NCI-H1105 treated with DMSO at 0.1 percent for 48 hours (cell line): ENCODE measurements at places on chromosomes 12 and 14.

DNA sequence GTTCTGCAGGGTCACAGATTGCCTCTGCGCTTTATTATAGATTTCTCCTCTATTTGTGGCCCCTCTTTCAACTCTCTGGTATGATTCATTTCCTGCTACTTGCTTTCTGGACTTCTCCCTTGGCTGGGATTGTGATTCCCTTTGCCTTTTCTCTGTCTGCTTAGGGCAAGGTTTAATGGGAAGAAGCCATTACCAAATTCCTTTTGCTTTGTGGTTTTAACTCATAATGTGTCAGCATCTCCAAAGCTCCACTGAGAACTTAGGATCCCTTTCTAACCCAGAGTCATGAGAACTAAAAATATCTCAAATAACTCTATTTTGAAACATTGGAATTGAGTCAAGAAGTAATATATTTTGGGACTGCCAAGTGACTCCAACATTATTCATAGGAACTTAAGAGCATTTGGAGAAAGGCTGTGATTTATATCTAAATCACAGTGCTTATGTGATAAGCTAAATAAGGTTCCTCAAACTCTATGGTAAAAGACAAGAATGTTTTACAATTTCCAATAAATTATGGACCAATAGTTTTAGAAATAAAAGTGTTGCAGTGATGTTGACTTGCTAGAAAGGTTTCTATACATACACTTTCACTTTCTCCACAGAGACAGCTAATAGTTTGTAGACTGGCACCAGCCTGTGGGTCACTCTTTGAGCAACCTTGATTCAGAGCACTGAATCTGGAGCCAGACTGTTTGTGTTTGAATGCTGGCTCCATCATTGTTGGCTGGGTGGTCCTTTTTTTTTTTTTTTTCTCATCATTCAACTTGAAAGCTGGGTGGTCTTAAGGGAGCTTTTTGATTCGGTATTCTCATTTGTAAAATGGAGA, 93.9 kb downstream of the DACT1 start:
- no peak for DNase-seq

DNA sequence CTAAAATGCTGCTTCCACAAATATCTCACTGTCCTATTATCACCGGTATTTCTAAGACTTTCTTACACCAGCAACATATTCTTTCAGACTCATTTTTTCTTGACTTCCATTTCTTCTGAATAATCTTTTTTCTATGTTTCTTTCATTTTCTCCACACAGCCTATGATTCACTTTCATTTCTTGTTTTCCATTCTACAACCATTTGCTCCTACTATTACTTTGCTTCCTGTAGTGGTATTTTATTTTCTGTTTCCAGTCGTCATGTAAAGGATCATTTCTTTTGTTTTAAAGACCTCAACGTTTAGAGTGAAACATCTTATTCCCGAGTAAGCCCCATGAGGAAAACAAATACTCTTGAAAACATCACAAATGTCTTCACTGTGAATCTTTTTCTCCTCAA, 182.2 kb upstream of the MDGA2 start:
- no peak for DNase-seq

DNA sequence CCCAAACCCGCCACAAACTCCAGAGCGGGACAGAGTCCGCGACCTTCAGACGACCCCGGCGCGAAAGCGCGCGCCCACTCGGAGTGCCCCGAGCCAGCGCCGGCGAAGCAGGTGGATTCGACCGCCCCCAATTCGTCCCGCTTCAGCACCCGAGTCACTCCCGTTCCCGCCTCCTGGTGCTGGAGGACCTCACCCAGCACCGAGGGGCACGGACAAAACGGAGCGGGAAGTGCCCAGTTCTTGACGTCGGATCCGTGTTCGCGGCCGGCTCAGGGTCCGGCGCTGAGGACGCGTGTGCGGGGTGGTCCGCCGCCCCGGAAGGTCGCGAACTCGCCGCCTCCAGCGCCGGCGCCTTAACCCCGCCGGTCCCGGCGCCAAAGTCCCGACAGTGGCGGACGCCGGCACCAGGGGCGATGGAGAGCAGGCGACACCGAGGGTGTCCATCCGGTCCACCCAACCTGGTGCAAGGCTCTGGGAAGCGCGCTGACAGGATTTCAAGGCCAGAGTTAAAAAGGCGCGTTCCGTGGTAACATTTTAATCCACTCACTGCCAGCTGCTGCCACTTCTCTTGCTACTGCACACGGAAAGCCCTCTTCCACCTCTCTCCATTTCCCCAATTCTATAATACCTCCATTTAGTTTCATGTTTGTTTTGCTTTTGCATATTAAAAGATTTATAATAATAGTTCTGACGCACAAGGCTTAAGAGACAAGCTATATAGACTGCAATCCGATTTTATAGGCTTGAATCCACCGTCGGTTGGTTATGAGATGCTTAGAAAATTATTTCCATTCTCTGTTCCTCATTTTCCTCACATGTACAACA, 240.0 kb upstream of the CPNE8 start:
- DNase-seq: no peak

- DNase-seq: no peak
Observed at GRCh38 chr14:32913725-32914124, 25.0 kb upstream of the NPAS3 start.

GRCh38 chr12:57737467-57738460, 778 bp downstream of the AGAP2 start:
- no peak for DNase-seq

GRCh38 chr12:115203701-115204100, 519.7 kb upstream of the TBX3 start:
- DNase-seq: no peak

GRCh38 chr12:105705765-105706164, 375.3 kb downstream of the C12orf75 start:
- DNase-seq: peak; percentile 56

DNA sequence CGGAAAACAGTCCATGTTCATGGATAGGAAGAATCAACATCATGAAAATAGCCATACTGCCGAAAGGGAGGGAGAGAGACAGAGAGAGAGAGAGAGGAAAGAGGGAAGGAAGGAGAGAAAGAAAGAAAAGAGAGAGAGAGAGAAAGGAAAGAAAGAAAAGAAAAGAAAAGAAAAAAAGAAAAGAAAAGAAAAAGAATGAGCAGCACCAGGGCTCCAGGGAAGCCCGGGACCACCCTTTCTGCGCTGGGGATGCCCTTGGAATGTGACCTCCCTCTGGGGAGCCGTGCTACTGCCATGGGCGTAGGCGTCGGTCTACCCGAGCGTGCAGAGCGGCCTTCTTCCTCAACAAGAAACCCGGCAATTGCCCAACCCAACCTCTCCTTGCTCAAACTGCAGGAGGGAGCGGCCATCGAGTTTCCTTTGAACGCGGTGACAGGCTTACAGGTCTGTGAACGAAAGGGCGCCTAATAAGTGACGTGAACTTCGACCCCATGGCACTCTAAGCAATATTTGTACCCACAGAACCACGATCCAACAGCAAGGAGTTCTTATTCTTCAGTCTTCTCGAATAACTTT, 16.9 kb downstream of the OR6S1 start:
- no peak for DNase-seq

GRCh38 chr12:96218989-96219678, 25.0 kb downstream of the ELK3 start:
- no peak for DNase-seq

DNA sequence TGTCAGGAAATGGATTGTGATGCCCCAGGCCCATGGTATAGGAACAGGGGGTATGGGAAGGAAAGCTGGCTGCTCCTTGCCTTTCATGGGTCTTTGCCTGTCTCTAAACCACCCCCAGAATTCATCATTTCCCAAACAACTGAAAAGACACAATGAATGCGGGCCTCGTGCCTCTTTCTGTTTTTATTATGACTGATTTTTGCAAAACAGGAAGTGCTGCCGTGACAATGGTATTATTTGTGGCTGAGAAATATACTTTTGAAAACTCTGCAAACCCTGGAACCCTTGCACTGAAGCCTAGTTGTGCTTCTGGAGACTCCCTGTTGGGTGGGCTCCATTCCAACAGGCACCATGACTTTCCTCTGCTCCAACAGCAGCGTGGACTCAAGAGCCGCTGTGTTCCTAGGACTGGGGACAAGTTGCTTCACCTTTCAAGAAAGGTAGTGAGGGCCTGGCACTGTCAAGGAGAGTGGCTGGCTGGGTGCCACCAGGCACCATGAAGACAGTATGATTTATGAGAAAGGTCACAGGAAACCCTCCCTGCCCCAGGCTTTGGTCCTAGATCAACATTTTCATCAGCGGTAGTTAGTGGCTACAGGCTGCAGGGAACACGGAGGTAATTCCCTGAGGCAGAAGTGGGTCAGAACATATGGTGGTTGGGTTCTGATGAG, 4.8 kb upstream of the DGLUCY start:
- no peak for DNase-seq

GRCh38 chr12:104485651-104486362, 29.1 kb downstream of the CHST11 start:
- no peak for DNase-seq
